Effector memory CD4-positive, alpha-beta T cell (primary cell): ENCODE measurements at places on chromosomes 12 and 14.

DNA sequence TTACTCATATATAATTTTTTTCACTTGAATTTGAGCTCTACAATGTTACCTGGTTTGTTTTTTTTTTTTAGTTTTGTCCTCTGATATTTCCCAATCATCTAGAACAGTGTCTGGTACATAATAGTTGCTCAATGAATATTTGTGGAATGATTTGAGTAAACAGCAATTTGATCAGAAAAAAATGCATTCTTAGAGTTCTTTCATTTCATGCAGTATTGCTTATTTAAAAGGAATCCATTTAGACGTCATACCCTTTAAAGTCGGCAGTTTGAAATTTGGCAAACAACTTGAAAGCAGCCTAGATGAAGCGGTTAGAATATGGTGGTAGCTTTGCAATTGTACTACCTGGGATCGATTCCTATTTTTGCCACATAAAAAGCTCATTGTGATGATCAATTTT, 140.0 kb downstream of the PDE3A start:
- no peaks in the 10 kb centered on the region for H3K36me3 ChIP-seq
- no peaks in the 10 kb centered on the region for H3K4me1 ChIP-seq
- no peak overlapping the region for H3K4me3 ChIP-seq
- no peak overlapping the region for H3K27ac ChIP-seq

DNA sequence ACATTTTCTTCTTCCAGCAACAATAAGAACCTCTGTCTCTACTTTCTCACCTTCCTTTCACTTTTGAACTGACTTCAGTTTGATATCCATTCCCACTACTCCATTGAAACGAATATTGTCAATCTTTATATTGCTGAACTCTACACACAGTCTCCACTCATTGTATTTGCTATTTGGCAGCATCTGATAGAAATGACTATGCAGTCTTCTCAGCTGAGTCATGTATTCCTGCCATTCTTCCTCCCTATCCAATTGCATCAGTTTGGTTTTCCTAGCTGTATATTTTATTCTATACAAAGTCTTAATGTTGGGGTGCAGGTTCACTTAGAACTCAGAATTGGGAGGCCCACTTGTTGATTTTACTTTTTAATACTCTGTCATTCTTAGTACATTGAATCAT, 107.5 kb upstream of the CPNE8 start:
- H3K36me3 ChIP-seq, result no peaks in the 10 kb centered on the region
- DNase-seq, result no peak
- H3K27me3 ChIP-seq, result no peaks in the 10 kb centered on the region
- no peak overlapping the region for H3K27ac ChIP-seq
- H3K4me1 ChIP-seq, result no peaks in the 10 kb centered on the region
- H3K4me3 ChIP-seq, result no peak overlapping the region

GRCh38 chr12:120639771-120640721, at the start of gene CABP1:
TSS of gene CABP1 (plus strand) at chr12:120640626. CDS start at chr12:120640686, 60 bp downstream.
- H3K27me3 ChIP-seq, result peaks cover 24% of the 10 kb centered on the region
- DNase-seq, result peak; percentile 38

- no peak overlapping the region for H3K4me3 ChIP-seq
- no peaks in the 10 kb centered on the region for H3K36me3 ChIP-seq
- no peaks in the 10 kb centered on the region for H3K27me3 ChIP-seq
- H3K27ac ChIP-seq, result no peak overlapping the region
- no peak for DNase-seq
Measured at GRCh38 chr12:3233797-3234196, 156.6 kb downstream of the TSPAN9 start.

DNA sequence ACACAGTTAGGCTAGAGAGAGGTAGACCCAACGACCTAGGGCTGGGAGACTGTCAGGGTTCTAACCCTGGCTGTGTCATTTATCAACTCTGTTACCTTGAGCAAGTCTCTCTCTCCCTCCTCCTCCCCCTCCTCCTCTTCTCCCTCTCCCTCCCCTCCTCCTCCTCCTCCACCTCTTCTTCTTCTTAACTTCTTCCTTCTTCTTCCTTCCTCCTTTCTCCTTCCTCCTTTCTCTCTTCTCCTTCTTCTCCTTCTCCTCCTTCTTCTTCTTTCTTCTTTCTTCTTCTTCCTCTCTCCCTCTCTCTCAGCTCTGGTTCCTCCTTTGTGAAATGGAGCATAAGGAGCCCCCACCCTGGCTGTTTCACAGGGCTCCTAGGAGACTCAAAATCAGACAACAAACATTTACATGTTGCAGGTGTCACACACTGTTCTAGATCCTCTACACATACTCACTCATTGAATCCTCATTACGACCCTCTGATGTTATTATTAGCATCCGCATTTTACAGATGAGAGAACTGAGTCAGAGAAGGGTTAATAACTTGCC, 2.2 kb upstream of the KCNH3 start:
- no peaks in the 10 kb centered on the region for H3K27me3 ChIP-seq
- DNase-seq, result no peak
- H3K36me3 ChIP-seq, result no peaks in the 10 kb centered on the region

- peaks cover 50% of the 10 kb centered on the region for H3K4me1 ChIP-seq
- H3K36me3 ChIP-seq, result peaks cover 39% of the 10 kb centered on the region
- peak overlapping the region; percentile 69 for H3K27ac ChIP-seq
- H3K4me3 ChIP-seq, result peak overlapping the region; percentile 46
Measured at GRCh38 chr12:47207340-47207717, 127.6 kb upstream of the AMIGO2 start.
